ENCODE measurements at places on chromosomes 5 and 9. TPM values are rescaled to one million over a fixed set of nuclear protein-coding genes. Genes with fewer than 3 reads are reported as not detected.

DNA sequence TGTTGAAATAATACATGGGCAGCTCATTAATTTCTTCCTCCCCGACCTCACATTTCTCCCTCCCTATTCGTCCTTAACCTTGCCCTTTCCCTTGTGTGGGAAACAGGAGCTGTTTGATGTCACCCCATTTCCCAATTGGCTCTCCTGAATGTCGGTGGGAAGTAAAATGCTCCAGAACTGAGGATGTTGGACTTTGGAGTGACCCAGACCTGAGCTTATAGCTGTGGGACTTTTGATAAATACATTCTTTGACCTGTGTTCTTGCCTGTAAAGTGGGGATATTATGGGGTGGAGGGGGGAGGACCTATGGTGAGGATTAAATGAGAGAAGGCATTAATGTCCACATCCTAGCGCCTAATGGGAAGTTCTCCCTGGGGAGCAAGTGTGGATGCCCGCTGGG, 91.3 kb downstream of the ZNF618 start:
- DNase-seq: no peak

- no peak for DNase-seq
Measured at GRCh38 chr5:67020096-67020615, 176.4 kb downstream of the CD180 start.

- DNase-seq: no peak
Measured at GRCh38 chr5:62354028-62354874, 48.2 kb downstream of the KIF2A start.

DNA sequence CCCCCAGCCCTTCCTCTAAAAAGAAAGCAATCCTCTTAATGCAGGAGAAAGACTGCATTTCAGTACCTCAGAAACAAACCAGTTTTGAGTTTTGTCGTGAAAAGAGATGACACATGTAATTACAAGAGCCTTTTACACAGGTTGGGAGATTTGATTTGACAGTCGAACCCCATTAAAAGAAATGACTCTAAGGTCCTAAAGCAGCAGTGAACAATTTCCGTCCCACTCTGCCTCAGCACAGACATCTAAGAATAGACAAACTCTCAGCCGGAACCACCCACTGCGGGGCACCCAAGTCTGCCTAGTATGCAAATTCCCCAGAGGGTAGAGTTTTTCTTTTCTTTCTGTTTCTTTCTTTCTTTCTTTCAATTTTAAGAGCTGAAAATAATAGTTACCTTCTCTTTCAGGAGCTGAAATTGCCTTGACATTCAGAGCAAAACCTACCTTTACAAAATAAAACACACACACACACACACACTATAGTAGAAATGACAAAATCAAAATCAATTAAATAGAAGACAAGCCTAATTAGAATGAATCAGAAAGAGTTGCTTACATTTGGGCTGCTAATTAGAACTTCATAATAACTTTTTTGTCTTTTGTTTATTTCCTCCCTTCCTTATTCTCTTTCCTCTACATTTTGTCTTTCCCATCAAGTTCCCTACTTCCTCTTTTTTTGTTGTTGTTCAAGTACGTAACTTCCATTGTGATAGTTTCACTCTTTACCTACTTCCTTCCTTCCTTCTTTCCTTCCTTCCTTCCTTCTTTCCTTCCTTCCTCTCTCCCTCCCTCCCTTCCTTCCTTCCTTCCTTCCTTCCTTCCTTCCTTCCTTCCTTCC, 65.1 kb downstream of the BASP1 start:
- no peak for DNase-seq

- DNase-seq: no peak
Measured at GRCh38 chr5:166962461-166962860, 1329.0 kb upstream of the WWC1 start.

DNA sequence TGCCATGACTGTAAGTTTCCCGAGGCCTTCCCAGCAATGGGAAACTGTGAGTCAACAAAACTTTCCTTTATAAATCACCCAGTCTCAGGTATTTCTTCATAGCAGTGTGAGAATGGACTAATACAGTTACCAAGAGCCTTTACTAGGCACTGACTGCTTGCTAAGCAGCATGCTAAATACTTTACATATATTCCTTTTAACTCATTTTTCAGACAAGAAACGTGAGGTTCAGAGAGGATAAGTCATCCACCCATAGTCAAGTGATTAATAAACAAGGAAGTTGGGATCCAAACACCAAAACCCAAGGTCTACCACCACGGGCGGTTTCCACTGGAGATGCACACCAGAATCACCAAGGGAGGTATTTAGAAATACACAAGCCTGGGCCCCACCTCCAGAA, 50.8 kb downstream of the GABBR2 start:
- DNase-seq: no peak

DNA sequence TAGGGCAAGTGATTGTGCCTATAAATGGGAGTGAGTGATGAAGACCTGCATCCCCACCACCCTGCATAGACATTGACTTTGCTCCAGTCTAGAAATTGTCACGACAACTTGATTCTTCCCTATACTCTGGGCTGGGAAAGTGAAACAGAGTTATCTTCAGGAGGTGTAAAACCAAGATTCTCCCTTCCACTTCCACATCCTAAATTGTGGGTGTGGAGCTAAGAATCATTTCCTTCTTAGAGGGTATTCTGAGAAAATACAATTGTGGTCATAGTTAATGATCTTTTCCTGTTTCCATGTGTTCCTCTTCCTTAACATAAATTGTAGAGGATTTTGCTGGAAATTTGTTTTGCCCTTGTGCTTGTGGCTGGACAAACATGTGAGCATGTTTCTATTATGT, 96.8 kb upstream of the PJA2 start:
- no peak for DNase-seq

DNA sequence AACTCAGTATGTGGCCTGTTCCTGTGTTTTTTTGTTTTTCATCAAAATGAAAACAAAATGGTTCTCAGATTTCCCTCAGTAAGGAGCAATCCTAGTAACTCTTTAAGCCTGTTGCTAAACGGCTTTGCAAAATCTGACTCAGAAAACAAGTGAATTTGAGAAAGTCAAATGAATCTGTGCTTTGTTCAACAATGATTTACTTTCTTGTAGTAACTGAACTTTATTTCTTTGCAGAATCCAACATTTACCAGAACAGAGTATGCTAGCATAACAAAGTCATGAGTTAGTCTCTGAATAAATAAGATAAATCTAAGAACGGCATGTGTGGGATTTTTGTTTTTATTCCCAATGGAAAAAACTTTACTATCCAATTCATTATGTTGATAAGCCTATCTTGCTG, 93.8 kb downstream of the OXCT1 start:
- no peak for DNase-seq

GRCh38 chr9:122941582-122942234, 888 bp downstream of the RABGAP1 start:
- no peak for DNase-seq

- no peak for DNase-seq
Measured at GRCh38 chr5:65479527-65479926, 2.2 kb downstream of the ADAMTS6 start.

The GM2A gene
- 33.8 TPM for total RNA-seq

The CCDC107 gene
- 120 TPM for total RNA-seq

The CD72 gene
- 2.8 TPM for total RNA-seq

The SPINK5 gene
- total RNA-seq: not detected

The MAPK9 gene
- total RNA-seq: 27.4 TPM

The ADRB2 gene
- 3.0 TPM for total RNA-seq

The LURAP1L gene
- 1.5 TPM for total RNA-seq
